CD4-positive, alpha-beta T cell treated with Interleukin-15 for 1 hour (primary cell): ENCODE measurements at places on chromosomes 4 and X.

- no peak for DNase-seq
Measured at GRCh38 chrX:39514801-39515200, 583.0 kb downstream of the BCOR start.

DNA sequence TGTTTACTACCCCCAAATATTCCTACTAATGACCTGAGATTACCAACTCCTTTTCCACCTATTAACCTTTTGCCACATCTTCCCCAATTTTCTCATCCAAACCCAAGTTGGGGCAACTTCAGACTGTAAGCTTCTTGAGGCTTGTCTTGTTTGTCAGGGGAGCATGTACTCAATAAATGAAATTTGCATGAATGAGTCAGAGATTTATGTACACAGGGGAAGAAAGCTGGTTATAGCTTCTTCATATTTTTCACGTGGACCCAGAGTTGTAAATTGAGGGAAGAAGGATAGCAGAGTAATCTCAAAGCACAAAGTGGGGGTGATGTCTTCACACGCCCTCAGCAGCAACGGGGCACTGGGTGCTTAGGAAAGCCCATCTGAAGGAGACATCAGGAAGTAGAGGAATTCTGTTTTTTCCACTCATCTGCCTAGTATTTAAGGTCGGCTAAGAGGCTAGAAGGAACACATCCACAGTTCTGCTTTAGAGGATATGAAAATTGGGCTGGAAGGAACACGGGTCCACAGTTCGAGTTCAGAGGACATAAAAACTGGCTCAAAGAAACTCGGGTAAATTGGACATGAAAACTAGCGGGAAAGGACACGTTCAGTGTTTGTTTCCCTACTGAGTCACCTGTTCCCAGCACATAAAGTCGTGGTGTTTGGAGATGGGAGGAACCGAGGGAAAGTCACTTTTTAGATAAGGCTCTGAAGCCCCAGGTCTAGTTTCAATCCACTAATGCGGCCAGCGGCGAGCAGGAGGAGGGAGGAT is 696 bp upstream of the CA5B start:
- no peak for DNase-seq

- DNase-seq, result no peak
Measured at GRCh38 chr4:21795091-21795490, 153.5 kb downstream of the KCNIP4 start.

- no peak for DNase-seq
Measured at GRCh38 chrX:55867708-55868107, 150.2 kb downstream of the RRAGB start.

- no peak for DNase-seq
Measured at GRCh38 chr4:68167706-68168105, 38.0 kb upstream of the TMPRSS11F start.

GRCh38 chr4:72994670-72995069 is 74.8 kb downstream of the COX18 start:
- DNase-seq, result no peak
